ENCODE measurements at places on chromosomes 3 and 15.

DNA sequence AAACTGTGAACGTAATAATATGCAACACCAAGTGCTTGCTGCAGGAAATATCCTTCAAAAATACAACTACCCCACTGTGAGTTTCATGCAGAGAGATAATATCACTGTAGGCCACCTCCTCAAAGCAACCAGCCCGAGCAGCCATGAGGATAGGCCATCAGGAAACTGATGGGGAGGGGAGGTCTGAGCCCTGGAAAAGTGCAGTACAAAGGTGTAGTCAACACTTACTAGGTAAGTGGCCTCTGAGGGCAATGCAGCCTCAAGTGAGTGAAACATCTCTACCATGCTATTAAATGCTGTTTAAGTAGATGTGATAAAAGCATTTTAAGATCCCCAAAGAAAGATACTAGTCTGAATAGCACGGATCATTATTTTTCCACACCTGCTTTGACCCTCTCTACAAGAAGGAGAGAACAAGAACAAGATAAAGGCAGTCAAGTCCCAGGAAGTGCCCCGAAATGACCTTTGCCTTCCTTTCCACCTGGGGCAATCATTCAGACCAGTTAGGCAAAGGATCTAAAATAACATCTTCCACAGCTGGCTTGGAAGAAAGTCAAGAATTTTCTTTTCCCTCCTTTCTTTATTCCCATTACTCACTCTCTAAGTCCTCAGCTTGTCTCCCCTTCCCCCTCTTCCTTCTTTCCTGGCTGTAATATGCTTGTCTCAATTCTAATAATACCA lies 62.8 kb downstream of the FMN1 start:
- no peaks in the 10 kb centered on the region for H3K36me3 ChIP-seq
- DNase-seq: no peak
- no peak overlapping the region for H3K27ac ChIP-seq
- H3K4me1 ChIP-seq: peaks cover 3% of the 10 kb centered on the region

GRCh38 chr15:69718436-69718835 lies 265.8 kb downstream of the RPLP1 start:
- no peak overlapping the region for H3K27ac ChIP-seq
- peaks cover 5% of the 10 kb centered on the region for H3K36me3 ChIP-seq

GRCh38 chr15:65778269-65778668 lies 13.8 kb downstream of the DENND4A start:
- peak overlapping the region; percentile 50 for H3K4me3 ChIP-seq
- H3K4me1 ChIP-seq: peaks cover 22% of the 10 kb centered on the region
- peak overlapping the region; percentile 77 for H3K27ac ChIP-seq

- no peaks in the 10 kb centered on the region for H3K36me3 ChIP-seq
- no peak for DNase-seq
- H3K4me1 ChIP-seq: no peaks in the 10 kb centered on the region
- no peak overlapping the region for H3K4me3 ChIP-seq
- no peaks in the 10 kb centered on the region for H3K27me3 ChIP-seq
Measured at GRCh38 chr3:116394365-116394764, 50.9 kb downstream of the LSAMP start.

DNA sequence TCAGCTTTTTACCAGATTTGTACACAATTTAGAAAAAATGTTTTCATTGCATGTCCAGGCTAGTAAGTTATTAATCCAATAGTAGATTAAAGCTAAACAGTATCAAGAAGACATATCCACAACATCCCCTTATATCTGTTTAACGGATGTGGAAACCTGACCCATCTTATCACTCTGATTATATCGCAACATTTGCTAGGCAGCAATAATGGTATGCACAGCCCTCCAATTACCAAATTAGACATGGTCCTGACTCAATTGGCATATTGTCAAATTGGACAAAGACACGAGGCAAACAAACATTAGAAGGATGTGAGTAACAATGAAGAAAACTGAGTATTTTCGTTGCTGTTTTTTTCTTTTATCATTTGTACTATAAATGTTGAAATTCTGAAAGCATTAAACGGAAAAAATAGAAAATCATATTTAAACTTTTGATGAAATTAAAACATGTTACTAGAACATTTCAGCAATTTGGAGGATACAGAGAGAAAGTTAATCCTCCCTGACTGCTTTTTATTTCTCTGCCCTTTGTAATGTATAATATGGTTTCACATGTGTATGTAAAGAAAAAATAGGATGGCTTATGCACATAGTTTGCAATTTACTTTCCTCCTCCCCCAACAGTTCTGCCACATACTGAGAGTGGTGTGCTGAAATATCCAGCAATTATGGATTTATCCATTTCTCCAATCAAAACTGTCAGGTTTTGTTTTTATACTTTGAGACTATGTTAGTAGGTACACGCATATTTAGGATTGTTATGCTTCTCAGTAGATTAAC lies 633.7 kb downstream of the ZIC1 start:
- no peak for DNase-seq
- no peaks in the 10 kb centered on the region for H3K4me1 ChIP-seq
- H3K27ac ChIP-seq: no peak overlapping the region

DNA sequence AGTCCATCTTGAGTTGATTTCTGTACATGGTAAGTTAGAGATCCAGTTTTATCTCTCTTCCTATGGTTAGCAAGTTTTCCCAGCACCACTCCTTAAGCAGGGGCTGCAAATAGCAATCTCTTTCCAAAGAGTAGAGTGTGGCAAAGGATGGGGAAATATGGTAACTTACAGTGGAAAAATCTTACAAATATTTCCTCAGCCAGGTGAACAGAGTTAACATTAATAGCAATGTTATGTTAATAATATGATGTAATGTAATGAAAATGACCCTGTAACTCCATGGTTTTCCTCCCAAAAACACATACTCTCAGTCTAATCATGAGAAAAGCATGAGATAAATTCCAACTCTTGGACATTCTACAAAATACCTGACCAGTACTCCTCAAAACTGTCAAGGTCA lies 30.4 kb downstream of the FSIP1 start:
- no peaks in the 10 kb centered on the region for H3K36me3 ChIP-seq
- DNase-seq: no peak
- no peak overlapping the region for H3K4me3 ChIP-seq
